ENCODE measurements at places on chromosomes 1 and 21.
A peak's percentile ranks its signal among the peaks of the same experiment; 100 is the strongest.

GRCh38 chr1:78447086-78447485 lies 43.7 kb upstream of the PTGFR start:
- no peak for DNase-seq

- no peak for DNase-seq
Measured at GRCh38 chr1:175317779-175318178, 125.2 kb upstream of the KIAA0040 start.

- no peak for DNase-seq
Measured at GRCh38 chr1:7145947-7146346, 360.7 kb downstream of the CAMTA1 start.

GRCh38 chr1:243465738-243466137 lies 209.9 kb downstream of the SDCCAG8 start:
- no peak for DNase-seq

- no peak for DNase-seq
Measured at GRCh38 chr1:103461161-103462105, 64.1 kb upstream of the RNPC3 start.

DNA sequence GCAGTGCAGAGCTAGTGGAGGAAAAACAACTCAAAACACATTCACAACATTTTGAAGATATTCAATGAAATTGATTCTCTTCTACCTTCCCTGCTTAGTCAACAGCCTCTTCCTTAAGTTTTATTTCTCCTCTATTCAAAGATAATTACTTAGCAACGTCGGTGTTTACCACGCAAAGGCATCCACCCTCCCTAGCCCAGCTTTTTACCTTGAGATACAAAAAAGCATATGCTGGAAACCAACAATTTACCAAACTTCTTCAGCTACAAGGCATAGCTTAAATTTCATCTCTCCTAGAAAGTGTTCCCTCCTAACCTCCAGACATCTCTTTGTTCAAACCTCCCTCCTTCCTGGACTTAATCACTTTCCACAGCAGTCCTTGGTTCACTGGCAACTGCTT lies 102.8 kb upstream of the SOD1 start:
- no peak for DNase-seq

GRCh38 chr1:25809283-25809926 lies 9.4 kb downstream of the SELENON start:
- DNase-seq = no peak

- DNase-seq = no peak
Measured at GRCh38 chr1:42137766-42138165, 15.4 kb upstream of the GUCA2B start.

- DNase-seq = no peak
Measured at GRCh38 chr1:234586892-234587485, 23.0 kb downstream of the IRF2BP2 start.

DNA sequence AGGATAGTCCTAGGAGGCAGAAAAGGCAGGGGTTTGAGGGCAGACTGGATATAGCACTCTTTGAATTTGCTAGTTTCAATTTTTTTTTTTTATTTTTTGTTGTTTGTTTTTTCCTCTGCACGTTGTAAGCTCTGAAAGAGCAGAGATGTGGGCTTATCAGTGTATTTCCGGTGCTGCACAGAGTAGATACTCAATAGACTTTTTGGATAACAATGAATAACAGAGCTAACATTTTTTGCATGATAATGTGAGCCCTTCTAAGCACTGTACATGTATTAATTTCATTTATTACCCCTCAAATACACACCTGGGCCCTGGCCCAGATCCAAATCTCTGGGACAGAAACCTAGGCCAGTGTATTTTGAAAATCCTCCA lies 17.1 kb upstream of the PARP1 start:
- no peak for DNase-seq

- no peak for DNase-seq
Measured at GRCh38 chr1:23376890-23377811, 7.5 kb upstream of the ZNF436 start.

GRCh38 chr1:185049670-185050069 lies 4.3 kb downstream of the RNF2 start:
- DNase-seq = no peak

DNA sequence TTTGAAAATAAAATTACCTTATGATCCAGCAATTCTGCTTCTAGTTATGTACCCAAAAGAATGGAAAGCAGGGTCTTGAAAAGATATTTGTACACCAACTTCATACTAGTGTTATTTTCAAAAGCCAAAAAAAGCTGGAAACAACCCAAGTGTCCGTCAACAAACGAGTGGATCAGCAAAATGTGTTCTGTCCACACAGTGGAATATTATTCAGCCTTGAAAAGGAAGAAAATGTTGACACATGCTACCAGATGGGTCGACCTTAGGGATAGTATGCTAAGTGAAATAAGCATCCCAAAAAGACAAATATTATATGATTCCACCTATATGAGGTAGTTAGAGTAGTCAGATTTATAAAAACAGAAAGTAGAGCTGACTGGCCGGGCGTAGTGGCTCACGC lies 65.3 kb downstream of the KAZN start:
- DNase-seq = no peak

GRCh38 chr1:116950517-116951199 lies 40.9 kb downstream of the PTGFRN start:
- no peak for DNase-seq

DNA sequence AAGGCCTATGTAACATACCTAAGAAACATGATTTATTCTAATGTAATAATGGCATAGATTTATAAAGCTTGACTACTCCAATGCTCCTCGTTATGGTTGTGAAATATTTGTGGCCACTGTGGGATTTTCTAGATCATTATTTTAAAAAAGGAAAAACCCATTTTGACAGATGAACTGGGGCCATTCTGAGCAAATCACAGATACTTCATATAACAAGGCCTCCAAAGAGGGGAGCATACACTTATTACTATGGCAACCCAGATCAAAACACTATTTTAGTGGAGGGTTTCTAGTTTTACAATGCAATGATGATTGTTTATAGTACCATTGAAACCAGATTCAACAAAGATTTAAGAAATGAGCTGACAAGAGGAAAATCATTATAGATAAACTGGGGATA lies 346.6 kb downstream of the ZNF326 start:
- DNase-seq = no peak

GRCh38 chr1:221708987-221709386 lies 32.9 kb downstream of the DUSP10 start:
- no peak for DNase-seq

GRCh38 chr1:36304970-36305914 lies 926 bp upstream of the SH3D21 start:
- DNase-seq = peak; percentile 61

DNA sequence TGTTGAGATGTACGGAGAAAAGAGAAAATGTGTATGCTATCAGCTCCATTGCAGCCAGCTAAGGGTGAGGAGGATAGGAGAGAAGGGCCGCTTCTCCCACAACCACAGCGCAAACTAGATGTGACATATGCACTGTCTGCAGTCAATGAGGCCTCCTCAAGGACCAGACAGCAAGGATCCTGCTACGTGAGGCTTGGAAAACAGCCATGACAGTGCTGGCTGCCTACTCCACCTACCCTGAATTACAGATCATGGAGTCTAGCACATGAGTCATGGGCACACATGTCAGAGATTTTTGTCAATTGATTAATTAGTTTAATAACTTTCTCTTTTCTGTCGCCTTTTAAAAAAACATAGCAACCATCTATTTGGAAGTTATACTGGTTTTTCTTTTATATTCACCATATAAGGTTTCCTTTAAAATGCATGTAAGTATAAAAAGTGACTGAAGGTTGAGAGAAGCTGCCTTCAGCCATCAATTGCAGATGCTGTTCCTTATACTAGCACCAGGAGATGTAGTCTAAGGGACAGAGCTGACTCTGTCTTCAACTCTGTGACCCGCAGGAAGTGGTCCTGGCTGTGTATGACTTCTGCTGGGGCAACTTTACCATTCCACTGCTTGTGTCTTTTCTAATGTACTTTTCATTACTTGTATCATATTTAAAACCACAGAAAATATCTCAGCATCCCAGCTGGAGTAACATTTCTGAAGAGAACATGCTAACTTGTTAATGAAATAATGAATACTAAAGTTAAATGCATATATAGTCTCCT lies 3.1 kb downstream of the VPS26C start:
- no peak for DNase-seq

DNA sequence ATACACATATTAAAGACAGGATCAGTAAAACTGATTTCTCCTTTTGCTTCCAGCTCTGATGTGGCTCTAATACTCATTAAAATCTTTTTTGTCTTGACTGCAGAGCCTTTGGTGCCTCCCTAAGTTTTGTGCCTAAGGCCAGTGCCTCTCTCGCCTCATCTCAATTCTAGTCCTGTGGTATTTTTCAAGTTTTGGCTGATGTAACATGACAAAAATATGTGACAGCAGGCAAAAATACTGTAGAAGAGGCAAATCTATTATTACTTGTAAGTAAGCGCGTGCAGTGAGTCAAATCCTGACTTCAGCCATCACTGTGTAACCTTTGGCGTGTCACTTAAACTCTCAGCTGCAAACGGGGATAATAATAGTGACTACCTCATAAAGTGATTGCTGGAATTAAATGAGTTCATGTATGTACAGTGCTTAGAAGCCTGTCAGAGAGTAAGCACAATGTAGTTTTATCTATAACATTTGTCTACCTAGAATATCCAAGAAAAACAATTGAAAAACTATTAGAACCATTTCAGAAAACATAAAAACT lies 74.0 kb downstream of the MAB21L3 start:
- DNase-seq = no peak

- no peak for DNase-seq
Measured at GRCh38 chr1:22273686-22274681, 131.1 kb upstream of the WNT4 start.

- DNase-seq = no peak
Measured at GRCh38 chr1:70008660-70009059, 196.7 kb downstream of the LRRC40 start.

DNA sequence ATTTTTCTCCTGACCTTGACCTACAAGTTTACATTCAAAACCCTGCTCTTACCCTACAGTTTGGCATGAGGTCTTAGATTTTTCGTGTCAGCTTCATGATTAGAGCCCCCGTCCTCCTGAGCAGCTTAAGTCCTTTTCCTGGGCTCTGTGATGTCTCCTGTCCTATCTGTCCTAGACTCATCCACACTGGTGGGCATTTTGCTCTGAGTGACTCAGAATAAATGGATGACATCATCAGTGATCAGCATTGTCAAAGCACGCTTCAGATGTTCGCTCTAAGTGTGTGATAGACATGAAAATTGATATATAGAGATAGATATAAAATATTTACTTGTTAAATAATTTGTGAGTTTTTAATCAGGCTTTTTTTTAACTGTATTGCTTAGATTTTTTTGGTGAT lies 21.8 kb downstream of the RGS13 start:
- DNase-seq = no peak

DNA sequence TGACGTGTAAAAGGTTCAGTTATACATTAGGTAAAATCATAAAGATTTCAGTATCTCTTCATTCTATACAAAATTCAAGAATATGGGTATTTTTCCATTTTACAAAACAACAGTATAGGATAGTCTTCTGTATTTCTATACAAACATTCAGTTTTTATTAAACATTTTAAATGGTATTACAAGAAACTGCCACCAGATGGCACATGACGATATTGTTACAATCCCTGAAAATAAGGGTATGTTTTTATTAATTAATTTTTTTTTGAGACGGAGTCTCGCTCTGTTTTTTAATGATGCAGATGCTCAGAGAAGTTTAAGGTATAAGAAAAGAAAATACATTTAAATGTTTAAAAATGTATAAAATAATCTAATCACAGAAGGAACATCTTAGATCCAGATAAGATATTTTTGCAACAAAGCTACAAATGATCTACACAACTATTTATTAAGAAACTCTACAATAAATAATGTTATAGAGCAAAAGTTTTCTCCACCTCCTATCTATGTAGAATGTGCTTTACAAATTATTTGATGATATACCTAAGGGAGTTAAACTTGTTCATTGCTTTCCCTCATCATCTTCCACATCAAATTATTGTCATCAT lies 23.5 kb upstream of the RSBN1 start:
- no peak for DNase-seq

- no peak for DNase-seq
Measured at GRCh38 chr21:39071623-39072214, 111.5 kb downstream of the PSMG1 start.

GRCh38 chr21:41764558-41765419 lies 2.1 kb downstream of the RIPK4 start:
- no peak for DNase-seq

- no peak for DNase-seq
Measured at GRCh38 chr1:198861636-198862035, 222.8 kb downstream of the PTPRC start.

DNA sequence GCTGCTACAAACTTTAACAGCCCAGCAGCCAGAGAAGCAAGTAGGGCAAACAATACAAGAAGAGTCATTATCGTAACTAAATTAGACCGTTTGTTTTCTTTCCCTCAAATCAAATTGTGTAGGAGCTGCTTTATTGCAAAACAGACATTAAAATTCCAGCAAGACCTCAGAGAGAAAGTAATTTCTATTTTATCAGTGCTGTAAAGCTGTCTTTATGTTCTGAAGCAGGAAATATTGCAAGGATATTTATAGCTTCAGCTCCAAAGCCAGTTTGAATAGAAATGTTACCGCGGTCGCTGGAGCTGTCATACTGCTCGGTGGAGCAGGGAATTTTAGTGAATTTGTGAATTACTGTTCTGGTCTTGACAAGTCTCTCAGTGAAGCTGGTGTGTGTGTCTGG lies 503.8 kb upstream of the PLXNA2 start:
- DNase-seq = no peak
